ENCODE measurements at places on chromosomes 6 and 20. TPM values are rescaled to one million over a fixed set of nuclear protein-coding genes. Genes with fewer than 3 reads are reported as not detected.

GRCh38 chr6:99393366-99393697 is 663 bp downstream of the COQ3 start:
- no peak for DNase-seq

- DNase-seq = no peak
Measured at GRCh38 chr6:2710412-2710811, 40.3 kb downstream of the MYLK4 start.

DNA sequence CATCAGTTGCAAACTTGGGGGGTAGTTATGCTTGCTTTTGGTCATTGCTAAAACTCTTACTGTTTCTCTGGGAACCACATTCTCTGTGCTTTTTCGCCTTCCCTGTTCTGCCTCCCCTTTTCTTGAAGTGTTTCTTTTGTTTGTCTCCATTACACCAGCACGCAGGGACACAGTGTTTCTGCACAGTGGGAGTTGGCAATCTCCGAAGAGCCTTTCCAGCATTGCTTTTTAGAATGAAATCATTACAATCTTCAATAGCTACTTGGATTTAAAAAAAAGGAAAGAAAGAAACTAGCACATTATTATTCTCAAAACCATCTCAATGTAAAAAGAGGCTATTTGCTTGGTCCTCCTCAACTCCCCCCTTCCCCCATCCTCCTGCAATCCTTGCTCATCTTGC is 536.7 kb upstream of the MMS22L start:
- no peak for DNase-seq

- DNase-seq = no peak
Measured at GRCh38 chr6:16653226-16653625, 108.0 kb downstream of the ATXN1 start.

DNA sequence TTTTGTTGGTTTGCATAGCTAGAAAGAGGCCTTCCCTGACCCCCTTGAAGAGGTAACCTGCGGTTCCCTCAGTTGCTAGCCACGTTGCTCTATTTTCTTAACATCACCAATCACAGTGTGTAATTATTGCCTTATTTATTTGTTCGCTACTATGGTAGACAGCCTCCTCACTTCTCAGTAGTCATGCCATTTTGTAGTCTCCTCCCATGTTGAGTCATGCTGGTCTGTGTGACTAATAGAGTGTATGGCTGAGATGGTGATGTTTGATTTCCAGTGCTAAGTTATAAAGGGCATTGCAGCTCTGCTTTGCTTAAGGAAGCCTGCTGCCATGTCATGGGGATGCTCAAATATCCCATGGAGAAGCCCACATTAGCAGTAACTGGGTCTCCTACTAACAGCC is 236.6 kb upstream of the CHD6 start:
- DNase-seq = no peak

DNA sequence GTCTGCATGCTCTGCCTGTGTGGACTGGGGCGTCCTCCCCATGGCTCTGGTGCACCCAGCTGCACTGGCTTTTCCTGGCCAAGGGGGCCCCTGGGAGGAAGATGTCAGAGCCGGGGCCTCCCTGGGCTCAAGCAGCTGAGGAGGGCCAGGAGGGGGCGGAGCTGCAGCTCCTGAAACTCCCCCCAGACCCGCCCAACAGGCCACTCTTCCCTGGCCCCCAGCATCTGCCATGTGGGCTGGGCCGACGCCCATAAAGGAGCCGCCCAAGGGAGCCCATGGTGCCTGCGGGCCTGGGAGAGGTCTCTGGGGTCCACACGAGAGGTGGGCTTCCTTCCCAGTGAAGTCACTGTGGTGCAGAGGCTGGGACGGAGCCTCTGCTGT is 4.0 kb downstream of the RBBP8NL start:
- no peak for DNase-seq

GRCh38 chr20:20317195-20317594 is 50.7 kb upstream of the INSM1 start:
- no peak for DNase-seq

- DNase-seq = no peak
Measured at GRCh38 chr6:103139377-103139776, 1720.3 kb downstream of the HACE1 start.

GRCh38 chr6:35973670-35974222 is 50.7 kb downstream of the SLC26A8 start:
- no peak for DNase-seq

DNA sequence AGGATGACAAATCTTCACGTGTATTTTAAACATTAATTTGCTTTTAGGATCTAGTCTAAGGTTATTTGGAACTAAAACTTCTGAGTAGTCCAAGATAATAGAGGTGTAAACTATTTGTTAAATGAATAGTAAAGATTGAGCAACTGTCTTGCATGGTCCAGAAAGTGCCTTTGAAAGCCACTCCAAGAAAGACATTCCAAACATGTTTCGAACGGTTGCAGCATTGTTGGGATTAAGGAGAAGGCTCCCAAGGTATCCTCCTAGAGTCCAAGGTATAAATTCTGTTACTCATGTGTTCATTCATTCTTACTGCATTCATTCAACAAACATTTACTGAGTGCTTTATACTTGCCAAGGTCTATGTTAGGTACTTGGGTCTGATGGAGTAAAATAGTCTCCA is 28.8 kb upstream of the MYLK2 start:
- no peak for DNase-seq

The SF3B5 gene
- total RNA-seq = 201 TPM

The PRDM1 gene
- total RNA-seq = 37.2 TPM

The GSTA3 gene
- total RNA-seq = not detected

The SLCO4A1 gene
- 17.1 TPM for total RNA-seq

The SDCBP2 gene
- total RNA-seq = 150 TPM

The LRRC1 gene
- total RNA-seq = 23.2 TPM

The C20orf202 gene
- not detected for total RNA-seq
